ENCODE measurements at places on chromosomes 16 and 17. TPM values are rescaled to one million over a fixed set of nuclear protein-coding genes. Genes with fewer than 3 reads are reported as not detected.

- no peak overlapping the region for H3K4me3 ChIP-seq
- DNase-seq: no peak
- H3K27ac ChIP-seq: no peak overlapping the region
- H3K4me1 ChIP-seq: no peaks in the 10 kb centered on the region
These were observed 14.2 kb downstream of the JPH3 start for GRCh38 chr16:87616556-87616955.

GRCh38 chr17:56309897-56310296, 156.6 kb downstream of the ANKFN1 start:
- no peak overlapping the region for H3K4me3 ChIP-seq
- H3K27me3 ChIP-seq: no peaks in the 10 kb centered on the region
- no peaks in the 10 kb centered on the region for H3K36me3 ChIP-seq
- H3K27ac ChIP-seq: no peak overlapping the region
- no peaks in the 10 kb centered on the region for H3K4me1 ChIP-seq

DNA sequence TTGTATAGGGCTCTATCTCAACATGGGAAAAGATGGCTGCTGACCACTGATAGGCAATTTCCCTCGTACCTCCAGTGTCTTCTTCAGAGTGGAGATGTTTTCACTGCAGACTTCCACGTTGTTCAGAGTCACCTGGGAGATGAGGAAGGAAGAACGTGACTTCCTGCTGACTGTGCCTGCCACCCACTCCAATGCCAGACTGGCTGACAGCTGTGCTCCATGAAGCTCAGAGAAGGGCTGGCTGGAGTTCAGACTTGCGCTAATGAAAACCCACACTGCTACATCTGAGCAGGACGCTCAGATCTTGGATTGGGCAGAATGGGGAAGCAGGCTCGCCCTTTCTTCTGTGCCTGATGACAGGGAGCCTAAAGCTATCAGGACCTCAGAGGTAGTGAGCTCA, 33.1 kb downstream of the COG4 start:
- no peak overlapping the region for H3K4me3 ChIP-seq
- no peak overlapping the region for H3K27ac ChIP-seq
- DNase-seq: no peak
- peaks cover 84% of the 10 kb centered on the region for H3K36me3 ChIP-seq
- H3K4me1 ChIP-seq: no peaks in the 10 kb centered on the region
- no peaks in the 10 kb centered on the region for H3K27me3 ChIP-seq

Gene DNASE1L2
- total RNA-seq: not detected

Gene LYZL6
- not detected for total RNA-seq

Gene FGF11
- not detected for total RNA-seq

Gene UNC119
- 17.0 TPM for total RNA-seq

Gene DNAAF8
- total RNA-seq: 19.1 TPM

Gene REXO5
- total RNA-seq: 3.0 TPM

GRCh38 chr16:86580063-86580790, 1.9 kb downstream of the FOXL1 start:
- H3K36me3 ChIP-seq: no peaks in the 10 kb centered on the region
- H3K27me3 ChIP-seq: peaks cover 25% of the 10 kb centered on the region
- DNase-seq: no peak
- H3K27ac ChIP-seq: no peak overlapping the region

DNA sequence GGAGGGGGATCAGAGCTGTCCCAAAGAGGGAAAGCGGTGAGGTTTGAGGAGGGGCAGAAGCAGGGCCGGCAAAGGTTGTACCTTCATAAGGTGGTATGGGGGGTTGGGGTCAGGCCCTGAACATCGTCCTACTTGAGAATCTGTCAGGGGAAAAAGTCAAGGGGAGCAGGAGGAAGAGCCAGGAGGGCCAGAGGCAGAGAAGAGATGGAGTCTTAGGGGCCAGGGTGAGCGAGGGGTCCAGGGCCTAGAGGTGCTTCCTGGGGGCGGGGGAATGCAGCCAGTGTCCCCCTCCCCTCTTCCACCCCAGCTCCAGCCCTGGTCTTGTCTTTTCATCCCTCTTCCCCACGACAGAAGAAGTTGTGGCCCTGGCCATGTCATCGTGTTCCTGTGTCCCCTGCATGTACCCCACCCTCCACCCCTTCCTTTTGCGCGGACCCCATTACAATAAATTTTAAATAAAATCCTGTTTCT, 1.3 kb upstream of the PRRT2 start:
- DNase-seq: no peak
- H3K27ac ChIP-seq: peak overlapping the region; percentile 83
- H3K36me3 ChIP-seq: peaks cover 21% of the 10 kb centered on the region
- H3K4me3 ChIP-seq: peak overlapping the region; percentile 57
- H3K27me3 ChIP-seq: no peaks in the 10 kb centered on the region
- H3K4me1 ChIP-seq: peaks cover 69% of the 10 kb centered on the region

Gene TBC1D24
- total RNA-seq: 34.3 TPM

DNA sequence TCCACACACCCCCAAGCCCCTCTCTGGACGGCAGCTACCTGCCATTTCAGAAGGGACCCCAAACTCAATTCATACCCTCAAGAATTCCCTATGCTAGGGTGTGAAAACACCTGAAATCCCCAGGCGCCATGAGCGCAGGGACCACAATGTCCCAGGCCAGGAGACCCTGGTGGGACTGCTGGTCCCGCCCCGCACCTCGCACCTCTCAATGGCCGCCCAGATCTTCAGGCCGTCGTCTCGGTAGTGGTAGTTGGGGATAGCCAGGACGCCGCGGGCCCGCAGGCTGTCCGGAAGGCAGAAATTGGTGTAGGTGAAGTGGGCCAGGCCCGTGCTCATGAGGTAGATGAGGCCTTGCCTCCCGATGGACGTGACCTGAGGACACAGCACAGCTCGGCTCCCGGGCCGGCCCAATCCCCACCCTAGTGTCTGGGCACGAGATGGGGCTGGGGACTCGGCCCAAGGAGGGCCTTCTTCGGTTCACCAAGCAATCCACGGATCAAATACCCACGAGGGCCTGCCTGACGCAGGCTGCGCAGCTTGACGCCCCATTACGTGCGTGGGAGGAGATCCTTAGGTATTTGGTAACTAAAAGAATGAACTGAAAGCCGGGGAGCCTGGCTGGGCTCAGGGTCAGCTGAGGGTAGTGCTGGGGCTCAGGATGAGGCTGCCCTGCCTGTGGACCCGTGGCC, 9.2 kb downstream of the ALOXE3 start:
- no peak overlapping the region for H3K4me3 ChIP-seq
- no peak for DNase-seq
- H3K27ac ChIP-seq: no peak overlapping the region

- no peak for DNase-seq
- no peak overlapping the region for H3K27ac ChIP-seq
- H3K4me3 ChIP-seq: no peak overlapping the region
- H3K4me1 ChIP-seq: peaks cover 19% of the 10 kb centered on the region
- H3K36me3 ChIP-seq: no peaks in the 10 kb centered on the region
- H3K27me3 ChIP-seq: no peaks in the 10 kb centered on the region
These were observed 2.3 kb downstream of the CCL17 start for GRCh38 chr16:57406881-57407280.

DNA sequence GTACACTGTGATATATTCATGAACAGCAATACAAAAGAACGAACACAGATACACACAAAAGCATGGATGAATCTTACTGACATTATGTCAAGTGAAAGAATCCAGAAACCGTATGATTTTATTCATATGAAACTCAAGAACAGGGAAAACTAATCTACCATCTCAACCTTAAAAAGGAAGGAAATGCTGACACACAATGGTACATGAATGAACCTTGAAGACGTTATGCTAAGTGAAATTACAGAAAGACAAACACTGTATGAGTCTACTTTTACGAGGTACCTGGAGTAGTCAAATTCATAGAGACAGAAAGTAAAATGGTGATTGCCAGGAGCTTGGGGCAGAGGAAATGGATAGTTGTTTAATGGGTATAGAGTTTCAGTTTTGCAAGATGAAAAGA, 8.7 kb upstream of the PRKCB start:
- no peak overlapping the region for H3K4me3 ChIP-seq
- no peaks in the 10 kb centered on the region for H3K4me1 ChIP-seq
- no peaks in the 10 kb centered on the region for H3K27me3 ChIP-seq
- DNase-seq: no peak

- H3K27me3 ChIP-seq: no peaks in the 10 kb centered on the region
- H3K4me1 ChIP-seq: no peaks in the 10 kb centered on the region
- no peaks in the 10 kb centered on the region for H3K36me3 ChIP-seq
- no peak for DNase-seq
- H3K27ac ChIP-seq: no peak overlapping the region
- H3K4me3 ChIP-seq: no peak overlapping the region
These were observed 12.2 kb upstream of the VAT1L start for GRCh38 chr16:77775911-77776909.

Gene TMC6
- total RNA-seq: 51.4 TPM

- DNase-seq: no peak
- H3K4me1 ChIP-seq: no peaks in the 10 kb centered on the region
- no peaks in the 10 kb centered on the region for H3K36me3 ChIP-seq
- H3K27ac ChIP-seq: no peak overlapping the region
- H3K27me3 ChIP-seq: no peaks in the 10 kb centered on the region
These were observed 346.6 kb upstream of the EEF2KMT start for GRCh38 chr16:5444189-5444588.

- H3K36me3 ChIP-seq: peaks cover 22% of the 10 kb centered on the region
- H3K4me1 ChIP-seq: no peaks in the 10 kb centered on the region
- no peak for DNase-seq
- no peaks in the 10 kb centered on the region for H3K27me3 ChIP-seq
These were observed 12.2 kb downstream of the ZNHIT3 start for GRCh38 chr17:36498560-36499300.

- H3K4me1 ChIP-seq: no peaks in the 10 kb centered on the region
- no peak for DNase-seq
- H3K36me3 ChIP-seq: no peaks in the 10 kb centered on the region
These were observed 148.7 kb downstream of the GRIN2A start for GRCh38 chr16:10033556-10033955.

Gene CLEC18A
- 3.0 TPM for total RNA-seq

- H3K27me3 ChIP-seq: no peaks in the 10 kb centered on the region
- no peaks in the 10 kb centered on the region for H3K36me3 ChIP-seq
- no peak overlapping the region for H3K4me3 ChIP-seq
- DNase-seq: no peak
- no peak overlapping the region for H3K27ac ChIP-seq
These were observed 170.7 kb downstream of the SEC14L1 start for GRCh38 chr17:77311371-77311981.

DNA sequence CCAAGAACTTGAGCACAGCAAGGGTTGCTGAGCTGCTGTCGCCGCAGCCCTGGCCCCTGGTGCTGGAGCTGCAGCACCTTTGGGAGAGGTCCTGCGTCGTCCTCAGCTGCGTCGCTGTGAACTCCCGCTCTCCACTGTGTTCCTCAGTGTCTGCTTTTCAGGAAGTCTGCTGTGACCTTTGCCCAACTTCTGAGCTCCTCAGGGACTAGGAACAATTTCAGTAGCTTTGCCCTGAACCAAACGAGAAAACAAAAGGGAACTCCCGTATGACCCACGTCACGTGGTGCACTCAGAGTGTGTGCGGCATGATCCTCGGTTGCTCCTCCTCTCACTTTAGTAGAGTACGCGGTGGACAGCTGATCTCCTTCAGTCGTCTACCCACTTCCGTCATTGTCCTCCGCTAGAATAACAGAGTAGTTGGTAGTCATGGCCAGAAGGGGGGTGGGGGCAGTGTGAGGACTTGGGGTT, 44.2 kb downstream of the WDR45B start:
- peaks cover 35% of the 10 kb centered on the region for H3K4me1 ChIP-seq
- H3K27me3 ChIP-seq: no peaks in the 10 kb centered on the region
- H3K36me3 ChIP-seq: peaks cover 26% of the 10 kb centered on the region
- H3K27ac ChIP-seq: peak overlapping the region; percentile 73
- no peak overlapping the region for H3K4me3 ChIP-seq
- no peak for DNase-seq

GRCh38 chr16:25210758-25211157, 6.0 kb upstream of the AQP8 start:
- no peak for DNase-seq
- H3K27me3 ChIP-seq: no peaks in the 10 kb centered on the region
- no peaks in the 10 kb centered on the region for H3K4me1 ChIP-seq
- no peak overlapping the region for H3K27ac ChIP-seq
- no peak overlapping the region for H3K4me3 ChIP-seq
- no peaks in the 10 kb centered on the region for H3K36me3 ChIP-seq

DNA sequence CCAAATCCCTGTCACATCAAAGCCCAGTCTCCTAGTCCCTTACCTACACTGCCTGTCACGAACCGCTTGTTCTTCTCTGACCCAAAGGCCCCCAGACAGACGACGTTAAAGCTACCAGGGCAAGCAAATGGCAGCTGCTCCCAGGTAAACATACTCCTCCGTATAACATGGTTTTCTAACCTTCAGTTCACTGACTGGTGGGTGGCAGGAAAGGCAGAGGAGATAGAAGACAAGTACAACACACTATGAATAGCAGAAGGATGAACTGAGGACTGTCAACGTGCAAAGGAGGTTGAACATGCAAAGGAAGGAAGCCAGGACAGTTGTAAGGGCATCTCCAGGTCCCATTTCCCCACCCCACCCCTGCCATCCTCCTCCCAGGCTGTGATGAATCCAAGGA, 449.8 kb downstream of the SHISA9 start:
- no peak overlapping the region for H3K27ac ChIP-seq
- no peak for DNase-seq
- H3K4me1 ChIP-seq: no peaks in the 10 kb centered on the region
- no peaks in the 10 kb centered on the region for H3K27me3 ChIP-seq

DNA sequence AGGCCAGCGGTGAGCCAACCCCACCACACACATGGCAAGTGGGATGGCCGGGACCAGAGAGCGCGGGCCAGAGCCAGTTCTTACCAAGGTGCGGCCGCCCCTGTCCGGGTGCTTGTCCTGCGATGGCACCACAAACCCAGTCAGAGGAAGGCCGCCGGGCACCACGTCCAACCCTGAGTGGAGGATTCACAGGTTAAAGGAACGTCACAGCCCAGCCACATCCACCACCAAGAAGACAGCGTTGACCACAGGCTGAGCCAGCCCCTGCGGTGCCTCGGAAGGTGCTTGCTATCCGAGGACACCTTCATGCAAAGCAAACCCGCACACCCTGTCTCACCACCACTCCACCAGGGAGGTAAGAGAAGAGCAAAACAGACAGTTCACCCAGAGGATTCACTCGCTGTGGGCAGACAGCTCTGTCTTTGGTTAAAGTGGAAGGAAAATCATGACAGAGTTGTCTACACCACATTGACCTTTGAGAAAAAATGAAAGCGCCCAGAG, 15.8 kb downstream of the SLX4 start:
- H3K36me3 ChIP-seq: peaks cover 23% of the 10 kb centered on the region
- no peaks in the 10 kb centered on the region for H3K27me3 ChIP-seq
- peak; percentile 77 for DNase-seq
- H3K4me3 ChIP-seq: no peak overlapping the region

DNA sequence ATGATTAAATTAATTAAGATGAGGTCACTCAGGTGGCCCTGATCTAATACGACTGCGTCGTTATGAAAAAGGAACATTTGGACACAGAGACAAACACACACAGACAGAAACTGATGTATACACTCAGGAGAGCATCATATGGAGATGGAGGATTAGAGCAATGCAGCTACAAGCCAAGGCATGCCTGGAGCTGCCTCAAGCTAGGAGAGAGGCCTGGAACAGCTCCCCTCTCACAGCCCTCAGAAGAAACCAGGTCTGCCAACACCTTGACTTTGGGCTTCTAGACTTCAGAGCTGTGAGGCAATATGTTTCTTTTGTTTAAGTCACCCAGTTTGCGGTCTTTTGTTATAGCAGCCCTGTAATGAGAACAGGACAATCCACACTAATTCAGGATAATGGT, 318.9 kb downstream of the HS3ST3B1 start:
- no peaks in the 10 kb centered on the region for H3K4me1 ChIP-seq
- DNase-seq: no peak
- H3K36me3 ChIP-seq: no peaks in the 10 kb centered on the region
- H3K27me3 ChIP-seq: no peaks in the 10 kb centered on the region
